Left ventricle myocardium superior (tissue), 1 donor: ENCODE measurements at places on chromosomes 7 and 10.

GRCh38 chr7:149245244-149245643 lies 5.8 kb downstream of the ZNF212 start:
- no peak for DNase-seq

DNA sequence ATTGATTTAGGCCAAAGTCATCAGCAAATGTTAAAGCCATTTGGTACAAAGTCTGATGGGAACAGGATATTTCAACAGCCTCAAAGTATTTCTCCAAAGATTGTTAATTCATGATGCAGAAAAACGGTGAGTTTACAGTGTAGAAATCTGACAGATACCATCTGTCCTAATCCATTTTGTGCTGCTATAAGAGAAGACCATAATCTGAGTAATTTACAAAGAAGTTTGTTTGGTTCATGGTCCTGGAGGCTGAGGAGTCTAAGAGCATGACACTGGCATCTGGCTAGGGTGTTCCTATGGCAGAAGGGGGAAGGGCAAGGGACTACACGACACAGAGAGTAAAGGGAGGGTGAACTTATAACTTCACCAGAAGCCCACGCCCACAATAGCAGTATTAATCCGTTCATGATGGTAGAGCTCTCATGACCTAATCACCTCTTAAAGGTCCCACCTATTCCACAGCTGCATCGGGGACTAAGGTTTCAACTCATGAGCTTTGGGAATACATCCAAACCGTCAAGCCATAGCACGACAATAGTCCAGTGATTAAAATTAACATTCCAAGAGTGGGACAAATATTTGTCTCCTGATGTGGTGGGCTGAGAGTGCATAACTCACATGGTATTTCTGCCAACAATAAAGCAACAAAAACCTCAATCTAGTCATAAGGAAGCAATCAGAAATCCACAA lies 298.6 kb upstream of the AKR1E2 start:
- no peak for DNase-seq

GRCh38 chr10:89257581-89257980 lies 6.0 kb upstream of the LIPA start:
- DNase-seq, result no peak

GRCh38 chr7:69878591-69878990 lies 280.3 kb downstream of the AUTS2 start:
- no peak for DNase-seq

DNA sequence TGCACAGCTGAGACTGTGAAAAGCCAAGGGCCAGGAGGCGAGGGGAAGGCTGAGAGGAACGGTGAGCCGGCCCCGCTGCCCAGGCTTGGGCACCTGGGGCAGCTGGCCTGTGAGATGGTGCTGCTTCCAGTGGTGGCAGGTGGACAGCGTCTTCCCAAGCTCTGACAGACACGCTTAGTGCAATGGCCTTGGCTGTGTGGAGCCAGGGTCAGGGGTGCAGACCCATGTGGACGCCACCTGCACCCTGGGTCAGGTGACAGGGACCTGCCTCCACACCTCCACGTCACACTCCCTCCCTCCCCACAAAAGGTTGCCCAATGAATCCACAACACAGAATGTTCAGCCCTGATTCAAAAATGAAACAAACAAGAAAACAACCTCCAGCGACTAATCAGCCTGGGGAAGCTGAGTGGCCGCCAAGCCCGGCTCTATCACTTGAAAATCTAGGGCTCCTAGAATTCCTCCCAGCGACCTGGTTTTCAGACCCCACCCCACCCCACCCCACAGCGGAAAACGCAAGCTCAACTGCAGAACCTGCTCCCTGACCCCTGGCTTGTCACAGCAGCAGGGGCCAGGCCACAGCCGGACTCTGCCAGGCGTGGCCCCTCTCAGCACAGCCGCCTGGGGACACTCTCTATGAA lies 54.3 kb downstream of the PRKAG2 start:
- DNase-seq, result no peak

DNA sequence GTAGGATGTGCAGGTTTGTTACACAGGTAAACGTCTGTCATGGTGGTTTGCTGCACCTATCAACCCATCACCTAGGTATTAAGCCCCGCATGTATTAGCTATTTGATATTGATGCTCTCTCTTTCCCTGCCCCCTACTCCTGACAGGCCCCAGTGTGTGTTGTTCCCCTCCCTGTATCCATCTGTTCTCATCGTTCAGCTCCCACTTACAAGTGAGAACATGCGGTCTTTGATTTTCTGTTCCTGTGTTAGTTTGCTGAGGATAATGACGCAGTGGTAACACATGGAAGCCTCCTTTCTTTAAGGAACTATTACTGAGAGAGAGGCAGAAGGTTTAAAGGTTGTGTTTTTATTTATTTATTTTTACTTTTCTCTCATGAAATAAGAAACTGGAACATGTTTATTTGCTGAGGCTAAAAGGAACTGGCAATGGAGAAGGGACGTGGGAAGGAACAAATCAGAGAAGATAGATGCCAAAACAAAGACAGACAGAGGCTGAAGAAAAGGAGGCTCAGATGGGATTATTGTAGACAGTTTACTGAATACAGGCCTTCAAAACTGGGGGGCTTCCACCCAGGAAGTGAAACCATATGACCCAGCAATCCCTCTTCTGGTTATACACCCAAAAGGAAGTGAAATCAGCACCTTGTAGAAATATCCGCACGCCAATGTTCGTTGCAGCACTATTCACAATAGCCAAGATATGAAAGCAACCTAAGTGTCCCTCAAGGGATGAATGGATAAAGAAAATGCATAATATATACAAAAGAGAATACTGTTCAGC lies 556.3 kb downstream of the GRM8 start:
- DNase-seq, result no peak

DNA sequence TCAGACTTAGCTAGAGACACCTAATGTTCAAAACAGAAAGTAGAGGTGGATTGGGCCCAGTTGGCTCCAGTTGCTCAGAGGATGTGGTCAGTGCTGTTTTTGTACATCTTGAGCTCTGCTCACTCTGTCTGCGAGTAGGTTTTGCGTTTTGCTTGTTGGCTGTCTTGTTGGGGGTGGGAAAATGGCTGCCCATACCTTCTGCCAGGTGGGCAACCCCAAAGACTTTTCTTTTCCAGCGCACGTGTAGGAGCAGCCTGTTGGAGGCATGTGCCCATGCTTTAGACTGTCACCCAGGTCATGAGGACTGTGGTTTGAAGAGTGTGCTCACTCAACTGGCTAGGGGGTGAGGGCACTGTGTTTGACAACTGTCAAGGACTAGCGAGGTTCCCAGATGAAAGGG lies 73.9 kb downstream of the KAT6B start:
- DNase-seq, result no peak
